BE2C (cell line): ENCODE measurements at places on chromosomes 16 and 17.

GRCh38 chr17:65388911-65389310 lies 172.5 kb downstream of the AXIN2 start:
- no peak for DNase-seq

DNA sequence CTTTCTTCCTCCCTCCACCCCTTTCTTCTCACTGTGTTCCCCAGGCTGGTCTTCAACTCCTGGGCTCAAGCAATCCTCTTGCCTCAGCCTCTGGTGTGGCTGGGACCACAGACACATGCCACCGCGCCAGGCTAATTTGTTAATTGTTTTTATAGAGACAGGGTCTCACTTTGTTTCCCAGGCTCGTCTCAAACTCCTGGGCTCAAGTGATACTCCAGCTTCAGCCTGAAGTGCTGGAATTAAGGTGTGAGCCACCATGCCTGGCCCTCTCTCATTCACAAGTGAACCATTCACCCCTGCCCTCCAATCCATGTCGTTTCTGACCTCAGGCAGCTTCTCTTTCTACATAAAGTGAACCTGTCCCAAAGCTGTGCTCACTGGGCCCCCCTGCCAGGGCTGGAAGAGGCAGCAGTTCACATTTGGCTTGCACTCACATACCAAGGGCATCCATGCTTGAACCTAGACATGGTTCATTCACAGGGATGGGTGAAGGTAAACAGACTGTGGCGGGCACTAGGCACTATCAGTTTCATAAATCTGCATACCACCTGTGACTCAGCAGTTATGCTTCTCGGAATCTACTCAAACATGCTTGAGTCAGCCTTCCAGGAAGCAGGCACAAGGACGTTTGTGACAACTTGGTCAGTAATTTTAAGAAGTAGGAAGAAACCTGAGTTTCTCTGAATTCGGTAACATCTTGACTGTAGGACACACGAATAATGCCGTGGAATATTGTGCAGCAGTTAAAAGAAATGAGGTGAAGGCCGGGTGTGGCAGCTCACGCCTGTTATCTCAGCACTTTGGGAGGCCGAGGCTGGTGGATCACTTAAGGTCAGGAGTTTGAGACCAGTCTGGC lies 6.0 kb upstream of the RNF213 start:
- DNase-seq = no peak

DNA sequence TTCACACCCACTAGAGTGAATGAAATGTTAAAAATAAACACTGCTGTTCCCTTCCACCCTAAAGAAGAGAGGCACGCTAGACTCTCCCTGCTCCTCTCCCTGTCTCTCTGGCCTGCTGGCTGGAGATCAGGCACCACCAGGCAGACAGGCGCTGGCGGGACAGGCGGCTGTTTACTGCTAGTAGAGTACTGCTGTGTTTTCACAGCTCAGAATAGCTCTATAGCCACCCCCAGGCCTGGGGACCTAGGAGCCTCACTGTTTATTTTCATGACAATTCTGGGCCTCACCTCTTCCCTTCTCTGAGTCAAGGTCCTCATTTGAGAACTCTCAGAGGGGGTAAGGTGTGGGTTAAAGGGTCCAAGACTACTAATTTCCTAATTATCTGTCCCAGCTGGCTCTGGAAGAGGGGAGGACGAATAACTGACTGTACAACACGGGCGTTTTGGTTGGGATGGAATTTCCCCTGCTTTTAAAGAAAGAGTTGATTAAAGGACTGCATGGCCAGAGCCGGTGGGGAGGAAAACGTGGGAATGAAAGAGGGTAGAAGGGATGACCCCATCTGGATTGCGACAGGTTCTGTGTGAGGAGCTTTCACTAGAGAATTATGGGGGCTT lies 9.0 kb upstream of the G6PC1 start:
- DNase-seq = no peak

- DNase-seq = peak; percentile 47
Observed at GRCh38 chr17:81115749-81116464, 49.4 kb upstream of the PVALEF start.

DNA sequence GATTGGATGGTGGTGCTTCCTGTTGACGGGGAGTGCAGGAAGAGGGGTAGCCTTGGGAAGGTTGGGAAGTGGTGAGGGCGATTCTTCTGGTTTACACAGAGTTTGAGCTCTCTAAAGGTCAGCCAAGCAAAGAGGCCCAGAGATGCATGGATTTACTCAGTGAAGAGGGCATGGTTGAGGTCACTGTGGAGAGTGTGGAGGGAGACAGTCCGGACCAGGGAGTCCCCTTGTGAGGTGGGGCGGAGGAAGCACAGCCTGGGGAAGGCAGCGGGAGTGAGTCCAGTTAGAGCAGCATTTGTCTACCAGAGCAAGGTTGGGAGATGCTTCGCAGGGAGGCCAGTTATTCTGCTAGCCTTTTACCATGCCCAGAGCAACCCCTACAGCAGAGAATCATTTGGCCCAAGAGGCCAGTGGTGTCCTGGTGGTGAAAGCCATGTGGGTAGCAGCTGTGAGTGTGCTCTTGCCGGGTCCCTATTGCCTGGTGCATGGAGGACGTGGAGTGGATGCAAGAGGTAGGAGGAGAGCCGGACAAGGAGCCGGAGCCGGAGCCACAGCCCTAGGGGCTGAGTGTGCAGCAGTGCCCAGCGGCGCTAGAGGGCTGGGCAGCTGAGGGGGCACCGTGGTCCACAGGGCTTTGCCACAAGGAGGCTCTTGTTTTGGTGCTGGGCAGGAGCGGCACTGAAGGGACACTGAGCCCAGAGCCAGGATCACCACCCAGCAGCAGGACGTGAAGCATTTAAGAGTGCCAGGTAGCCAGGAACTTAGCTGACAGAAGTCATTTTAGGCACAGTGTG lies 27.7 kb downstream of the PRMT7 start:
- DNase-seq = no peak

GRCh38 chr16:78317564-78318240 lies 218.2 kb downstream of the WWOX start:
- DNase-seq = no peak

DNA sequence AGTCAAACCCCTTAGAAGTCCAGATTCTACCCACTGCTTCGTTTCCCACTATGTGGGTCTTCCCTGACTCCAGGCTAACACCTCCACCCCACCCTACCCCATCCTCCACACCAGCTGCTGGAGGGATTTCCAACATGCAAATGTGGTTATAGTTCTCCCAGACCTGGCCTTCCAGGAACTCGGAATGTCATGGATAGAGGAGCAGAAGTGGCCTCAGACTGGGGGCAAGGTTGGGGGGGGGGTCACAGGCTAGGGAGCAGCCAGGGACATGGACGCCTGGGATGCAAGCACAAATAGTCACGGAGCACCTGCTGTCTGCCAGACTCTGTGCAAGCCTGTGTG lies 2.0 kb downstream of the CAMKK1 start:
- DNase-seq = no peak

GRCh38 chr17:10871914-10872313 lies 34.0 kb upstream of the PIRT start:
- DNase-seq = no peak

DNA sequence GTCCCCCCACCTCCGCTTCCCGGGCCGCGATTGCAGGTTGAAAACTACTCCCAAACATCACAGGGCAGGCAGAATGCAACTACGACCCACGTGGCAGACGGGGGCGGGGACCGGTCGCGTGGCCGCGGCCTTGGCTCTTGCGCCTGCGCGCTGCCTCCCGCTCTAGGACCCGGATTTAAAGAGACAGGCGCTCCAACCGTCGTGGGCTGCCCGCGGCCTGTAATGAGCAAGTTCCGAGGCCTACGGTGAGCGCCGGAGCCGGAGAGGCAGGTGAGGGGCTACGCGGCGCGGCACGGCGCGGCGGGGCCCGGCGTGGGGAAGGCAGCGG lies at the start of gene LIG3:
LIG3 (plus strand) TSS at position 160 of the 328 bp plus-strand sequence. CDS start 2,494 bp downstream, outside the sequence.
- peak; percentile 96 for DNase-seq

DNA sequence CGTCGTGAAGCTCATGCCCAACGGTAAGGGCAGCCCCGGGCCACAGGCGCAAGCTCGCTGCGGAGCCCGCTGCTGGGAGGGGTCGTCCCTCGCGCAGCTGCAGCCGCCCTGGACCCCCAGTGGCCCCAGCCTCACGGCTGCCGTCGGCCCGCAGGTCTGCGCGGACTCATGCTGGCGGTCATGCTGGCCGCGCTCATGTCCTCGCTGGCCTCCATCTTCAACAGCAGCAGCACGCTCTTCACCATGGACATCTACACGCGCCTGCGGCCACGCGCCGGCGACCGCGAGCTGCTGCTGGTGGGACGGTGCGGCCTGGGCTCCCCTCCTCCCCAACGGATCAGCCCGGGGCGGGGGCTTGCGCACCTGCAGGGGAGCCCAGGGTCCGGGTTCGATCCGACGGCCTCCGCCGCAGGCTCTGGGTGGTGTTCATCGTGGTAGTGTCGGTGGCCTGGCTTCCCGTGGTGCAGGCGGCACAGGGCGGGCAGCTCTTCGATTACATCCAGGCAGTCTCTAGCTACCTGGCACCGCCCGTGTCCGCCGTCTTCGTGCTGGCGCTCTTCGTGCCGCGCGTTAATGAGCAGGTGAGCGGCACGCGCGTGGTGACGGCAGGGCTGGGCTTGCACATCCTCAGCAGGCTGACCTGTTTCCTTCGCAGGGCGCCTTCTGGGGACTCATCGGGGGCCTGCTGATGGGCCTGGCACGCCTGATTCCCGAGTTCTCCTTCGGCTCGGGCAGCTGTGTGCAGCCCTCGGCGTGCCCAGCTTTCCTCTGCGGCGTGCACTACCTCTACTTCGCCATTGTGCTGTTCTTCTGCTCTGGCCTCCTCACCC lies 5.8 kb downstream of the SLC5A2 start:
- no peak for DNase-seq

GRCh38 chr17:29252101-29252791 lies 5.6 kb downstream of the CRYBA1 start:
- no peak for DNase-seq

GRCh38 chr16:17493012-17493411 lies 22.3 kb upstream of the XYLT1 start:
- no peak for DNase-seq

DNA sequence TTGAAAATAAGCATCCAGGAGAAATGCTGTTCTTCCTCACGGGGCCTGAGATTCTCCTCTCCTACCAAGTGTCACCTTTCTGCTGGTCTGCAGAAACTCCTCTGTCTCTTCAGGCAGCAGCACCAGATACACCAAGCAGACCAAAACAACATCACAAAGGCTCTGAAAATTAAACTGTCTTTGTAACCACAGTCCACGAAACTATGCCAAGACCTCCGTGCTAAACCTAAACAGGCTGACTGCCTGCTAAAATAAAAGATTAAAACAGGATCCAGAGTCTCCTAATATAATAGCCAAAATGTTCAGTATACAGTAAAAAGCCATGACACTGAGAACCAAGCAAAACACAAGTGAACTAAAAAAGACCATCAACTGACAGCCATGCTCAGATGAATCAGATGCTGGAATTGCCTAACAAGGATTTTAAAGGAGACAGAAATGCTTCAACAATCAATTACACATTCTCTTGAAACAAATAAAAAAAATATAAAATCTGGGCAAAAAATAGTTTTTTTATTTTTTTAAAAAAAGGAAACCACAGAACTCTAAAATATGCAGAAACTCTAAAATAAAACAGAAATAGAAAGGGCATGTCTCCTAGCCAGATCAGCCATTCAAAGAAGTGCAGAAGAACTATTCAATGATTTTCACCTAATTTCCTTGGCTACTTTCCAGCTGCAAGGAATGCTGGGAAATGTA lies 50.3 kb upstream of the TOX3 start:
- DNase-seq = no peak

DNA sequence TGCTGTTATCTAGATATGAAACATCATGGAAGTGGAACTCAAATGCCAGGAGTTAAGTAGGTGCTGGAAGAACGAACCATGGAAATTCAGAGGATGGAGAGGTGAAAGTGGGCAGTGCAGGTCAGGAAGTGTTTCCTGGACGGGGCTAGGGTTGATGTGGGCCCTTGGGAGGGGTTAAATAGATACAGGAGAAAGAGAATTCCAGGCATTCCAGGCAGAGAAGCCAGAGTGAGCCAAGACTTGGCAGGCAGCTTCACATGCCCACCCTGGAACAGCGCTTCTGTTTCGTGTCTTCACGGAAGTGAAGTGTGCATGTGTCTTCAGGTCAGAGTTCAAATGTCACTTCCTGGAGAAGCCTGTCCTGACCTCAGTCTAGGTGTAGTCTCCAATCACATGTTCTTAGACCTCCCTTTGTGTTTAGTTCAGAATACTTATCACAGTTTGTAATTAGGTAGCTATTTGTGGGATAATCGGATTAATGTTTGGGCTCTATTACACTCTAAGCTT lies 41.3 kb downstream of the GP2 start:
- no peak for DNase-seq
